Stimulated activated CD4-positive, alpha-beta T cell treated with anti-CD3 and anti-CD28 coated beads, Interleukin-1b, Interleukin-23, amount 100 ng/mL, for 24 hours (primary cell): ENCODE measurements at places on chromosomes 16 and 17.

- DNase-seq, result no peak
Measured at GRCh38 chr17:75681289-75681688, 14.2 kb downstream of the SAP30BP start.

- no peak for DNase-seq
Measured at GRCh38 chr16:47949714-47950113, 206.1 kb downstream of the ABCC12 start.

DNA sequence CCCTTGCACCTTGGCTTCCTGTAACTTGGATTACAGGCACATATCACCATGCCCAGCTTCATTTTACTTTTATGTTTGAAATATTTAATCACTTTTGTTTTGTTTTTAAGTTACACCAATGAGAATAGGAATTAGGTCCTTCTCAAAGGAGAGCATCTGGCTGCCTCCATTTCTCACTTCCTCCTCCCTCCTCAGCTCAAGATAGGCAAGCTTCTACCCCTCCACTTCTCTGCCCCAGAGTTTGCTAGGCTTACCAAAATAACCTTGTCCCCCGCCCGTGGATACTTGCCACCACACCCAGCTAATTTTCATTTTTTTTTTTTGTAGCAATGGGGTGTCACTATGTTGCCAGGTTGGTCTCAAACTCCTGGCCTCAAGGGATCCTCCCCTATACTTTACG, 17.9 kb downstream of the GABARAPL2 start:
- DNase-seq, result no peak

- no peak for DNase-seq
Measured at GRCh38 chr16:85992359-85992758, 93.4 kb downstream of the IRF8 start.

GRCh38 chr17:63173450-63173849, 207.4 kb downstream of the TANC2 start:
- no peak for DNase-seq
